AG09309 (cell line): ENCODE measurements at places on chromosomes 2 and 18.

- no peak for DNase-seq
These were observed 215.4 kb downstream of the AFF3 start for GRCh38 chr2:99926986-99927385.

- DNase-seq = no peak
These were observed 66.6 kb downstream of the CTIF start for GRCh38 chr18:48605408-48605845.

DNA sequence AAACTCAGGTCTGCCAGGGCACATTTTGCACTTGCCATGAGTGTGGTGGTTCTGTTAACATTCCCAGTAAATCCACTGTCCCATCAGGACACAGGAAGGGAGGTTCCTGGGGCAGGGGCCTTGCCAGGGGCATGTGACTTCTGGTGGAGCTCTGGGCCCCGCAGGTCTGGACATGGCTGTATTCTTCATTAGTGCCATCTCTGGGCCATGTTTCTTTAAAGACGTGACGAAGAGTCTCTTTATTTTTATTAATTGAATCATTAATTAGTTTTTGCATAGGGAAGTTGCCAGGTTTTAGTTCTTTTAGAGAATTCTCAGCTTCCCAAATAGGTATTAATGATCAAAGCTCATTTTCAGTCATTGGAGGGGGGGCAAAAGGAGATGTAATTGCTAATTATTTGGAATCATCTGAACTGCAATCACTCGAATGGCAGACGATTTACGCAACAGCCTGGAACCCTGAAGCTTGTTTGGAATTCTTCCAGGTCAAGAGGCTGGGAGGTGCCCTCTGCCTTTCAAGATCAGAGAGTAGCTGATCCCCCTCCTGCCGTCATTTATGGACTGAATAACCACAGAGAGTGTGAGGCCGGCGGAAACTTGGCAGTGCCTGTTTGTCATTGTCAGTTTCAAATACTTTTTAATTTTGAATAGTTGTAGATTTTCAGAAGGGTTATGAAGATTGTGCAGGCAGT, 106.2 kb downstream of the RTP5 start:
- no peak for DNase-seq

GRCh38 chr2:128269063-128269989, 49.3 kb downstream of the HS6ST1 start:
- DNase-seq = no peak

GRCh38 chr2:128818704-128819491, 500.2 kb upstream of the HS6ST1 start:
- DNase-seq = no peak

- DNase-seq = no peak
These were observed 29.5 kb downstream of the VAPA start for GRCh38 chr18:9943311-9943710.

GRCh38 chr2:25330273-25330672, 11.5 kb downstream of the DNMT3A start:
- no peak for DNase-seq

DNA sequence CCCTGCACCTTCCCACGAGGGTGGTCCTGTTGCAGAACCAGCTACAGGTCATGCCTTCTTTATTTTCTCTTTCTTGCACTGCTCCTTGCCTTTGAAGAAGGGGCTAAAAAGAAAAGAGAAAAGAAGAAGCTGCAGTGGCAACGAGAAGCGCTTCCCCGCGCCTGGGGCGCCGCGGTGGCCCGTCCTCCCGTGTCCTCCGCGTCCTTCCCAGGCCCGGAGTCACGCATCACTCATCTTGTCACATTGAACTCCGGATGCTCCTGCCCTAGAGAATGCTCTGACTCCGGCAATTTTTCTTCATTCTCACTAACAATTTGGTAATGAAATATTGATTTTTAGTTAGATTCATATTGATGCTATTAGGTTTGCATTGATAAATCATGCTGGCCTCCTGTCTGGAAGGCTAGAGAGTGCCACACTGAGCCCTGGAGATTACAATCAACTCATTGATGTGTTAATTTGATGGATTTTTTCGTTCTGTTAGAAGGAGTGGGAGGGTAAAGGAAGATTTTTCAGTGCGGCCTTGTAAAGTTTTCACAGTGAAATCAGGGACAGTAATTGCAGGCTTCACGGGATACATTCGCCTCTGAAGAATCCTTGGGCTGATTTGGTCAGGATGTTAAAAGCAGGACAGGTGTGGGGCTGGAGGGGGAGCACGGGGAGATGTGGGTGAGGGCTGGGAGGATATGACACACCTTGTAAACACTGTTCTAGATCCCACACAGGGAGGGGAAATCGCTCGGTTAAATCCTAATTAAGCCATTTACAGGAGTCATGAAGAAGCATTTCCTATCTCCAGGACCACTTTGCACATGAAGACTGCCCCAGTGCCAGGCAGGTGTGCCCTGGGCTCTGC, 349.3 kb downstream of the ZNF516 start:
- no peak for DNase-seq

GRCh38 chr2:23221901-23222300, 163.1 kb upstream of the KLHL29 start:
- no peak for DNase-seq

DNA sequence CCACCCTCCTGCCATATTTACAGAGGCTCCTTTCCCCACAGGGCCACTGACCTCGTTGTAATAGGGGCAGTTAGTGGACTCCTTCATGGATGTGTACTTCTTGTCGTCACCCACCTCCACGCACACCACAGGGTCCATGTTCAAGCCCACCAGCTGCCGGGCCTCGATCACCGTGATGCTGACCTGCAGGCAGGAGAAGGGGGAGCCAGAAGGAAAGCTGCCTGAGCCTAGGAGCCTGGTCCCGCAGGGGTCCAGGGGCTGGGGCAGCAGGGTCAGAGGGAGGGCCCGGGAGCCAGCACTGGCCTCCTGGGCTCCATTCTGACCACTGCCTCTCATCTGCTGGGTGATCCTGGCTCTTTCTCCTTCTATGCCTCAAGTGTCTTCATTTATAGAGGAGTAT, 17.0 kb upstream of the OTOF start:
- DNase-seq = no peak

DNA sequence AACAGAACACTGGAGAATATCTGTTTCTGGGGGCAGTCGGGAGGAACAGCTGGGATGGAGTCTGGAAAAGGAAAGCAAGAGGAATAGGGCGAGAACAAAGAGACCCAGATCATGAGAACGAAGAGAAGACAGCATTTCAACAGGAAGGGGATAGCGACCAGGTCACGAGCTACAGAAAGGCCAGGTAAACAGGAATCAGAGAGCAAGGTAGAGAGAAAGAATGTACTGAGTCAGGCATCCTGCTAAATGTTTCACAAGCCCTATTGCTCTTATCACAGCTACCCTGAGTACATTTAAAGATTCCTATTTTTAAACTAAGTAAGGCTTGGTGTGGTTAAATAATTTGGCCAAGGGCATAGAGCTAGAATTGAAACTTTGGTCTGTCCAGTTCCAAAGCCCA, 254.9 kb upstream of the RAB12 start:
- no peak for DNase-seq

- DNase-seq = no peak
These were observed 44.5 kb downstream of the CCDC74A start for GRCh38 chr2:131572175-131572574.

DNA sequence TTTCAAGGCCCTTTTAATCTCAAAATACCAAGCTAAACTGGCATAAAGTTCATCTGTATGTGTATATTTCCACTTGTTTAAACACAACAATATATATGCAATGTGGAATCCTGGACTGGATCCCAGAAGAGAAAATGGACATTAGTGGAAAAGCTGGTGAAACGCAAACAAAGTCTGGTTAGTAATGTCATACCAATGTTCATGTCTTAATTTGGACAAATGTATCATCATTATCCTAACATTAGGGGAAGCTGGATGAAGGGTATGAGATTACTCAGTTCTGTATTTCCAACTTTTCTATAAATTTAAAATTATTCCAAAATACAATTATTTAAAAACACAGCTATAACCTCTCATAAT, 3.8 kb downstream of the SP3 start:
- no peak for DNase-seq

DNA sequence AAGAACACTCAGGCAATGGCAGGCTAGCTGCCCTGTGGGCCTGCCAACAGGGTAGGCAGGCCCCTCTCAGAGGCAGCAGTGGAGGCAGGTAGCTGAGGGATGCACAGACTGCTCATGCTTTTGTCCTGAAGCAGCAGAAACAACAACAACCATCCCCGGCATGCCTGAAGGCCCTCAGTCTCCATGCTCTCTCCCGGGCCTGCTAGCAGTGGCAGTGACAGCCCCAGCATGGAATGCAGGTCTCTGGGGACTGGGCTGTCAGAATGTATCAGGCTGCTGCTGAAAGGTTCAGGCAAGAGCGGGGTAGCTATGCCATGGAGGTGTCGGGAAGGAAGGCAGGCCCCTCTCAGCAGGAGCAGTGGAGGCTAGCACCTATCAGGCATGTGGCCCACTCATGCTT, 209.8 kb downstream of the KCNJ3 start:
- no peak for DNase-seq

DNA sequence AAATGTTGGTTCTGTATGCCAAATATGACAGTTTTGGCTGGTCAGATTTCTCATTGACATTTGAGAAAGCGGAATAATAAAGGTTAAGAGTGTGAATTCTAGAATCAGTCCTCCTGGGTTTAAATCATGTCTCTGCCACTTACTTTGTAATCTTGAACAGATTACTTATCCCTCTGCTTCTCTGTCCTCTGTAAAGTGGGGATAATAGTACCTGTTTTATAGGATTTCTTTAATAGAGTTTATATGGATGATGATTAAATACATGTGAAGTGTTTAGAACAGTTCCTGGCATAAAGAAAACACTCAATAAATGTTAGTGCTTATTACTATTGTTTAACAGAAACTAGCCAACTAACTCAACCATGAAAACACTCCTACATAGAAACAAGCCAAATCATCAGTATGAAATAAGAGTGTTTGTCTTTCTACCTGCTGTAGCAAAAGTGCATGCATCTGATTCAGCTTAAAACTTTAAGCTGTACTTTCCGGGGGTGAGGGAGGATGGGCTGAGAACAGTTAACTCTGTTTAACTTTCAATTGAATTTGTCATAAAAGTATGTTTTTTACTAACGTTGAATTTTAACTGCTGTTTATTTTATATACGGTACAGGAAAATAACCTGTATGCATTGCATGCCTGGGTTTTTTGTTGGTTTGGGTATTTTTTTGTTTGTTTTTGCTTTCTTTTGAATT, 6.8 kb downstream of the HTR2B start:
- DNase-seq = no peak

GRCh38 chr18:13399511-13399910, 181.0 kb downstream of the LDLRAD4 start:
- no peak for DNase-seq

- no peak for DNase-seq
These were observed 184.7 kb upstream of the DLGAP1 start for GRCh38 chr18:4639628-4640310.

DNA sequence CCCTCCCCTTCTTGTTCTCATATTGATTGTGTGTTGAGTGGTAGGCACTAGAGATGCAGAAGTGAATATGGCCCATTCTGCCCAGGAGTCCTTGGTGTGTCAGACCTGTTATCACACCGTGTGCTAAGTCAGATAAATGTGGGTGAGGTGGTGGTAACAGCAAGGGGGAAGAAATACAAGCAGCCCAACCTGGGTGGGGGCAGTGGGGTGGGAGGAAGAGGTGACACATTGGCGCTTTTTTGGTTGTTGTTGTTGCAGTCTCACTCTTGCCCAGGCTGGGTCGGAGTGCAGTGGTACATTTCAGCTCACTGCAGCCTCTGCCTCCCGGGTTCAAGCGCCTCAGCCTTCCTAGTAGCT, 12.8 kb downstream of the B3GNT2 start:
- no peak for DNase-seq

GRCh38 chr2:39119732-39120520, 925 bp downstream of the SOS1 start:
- no peak for DNase-seq

DNA sequence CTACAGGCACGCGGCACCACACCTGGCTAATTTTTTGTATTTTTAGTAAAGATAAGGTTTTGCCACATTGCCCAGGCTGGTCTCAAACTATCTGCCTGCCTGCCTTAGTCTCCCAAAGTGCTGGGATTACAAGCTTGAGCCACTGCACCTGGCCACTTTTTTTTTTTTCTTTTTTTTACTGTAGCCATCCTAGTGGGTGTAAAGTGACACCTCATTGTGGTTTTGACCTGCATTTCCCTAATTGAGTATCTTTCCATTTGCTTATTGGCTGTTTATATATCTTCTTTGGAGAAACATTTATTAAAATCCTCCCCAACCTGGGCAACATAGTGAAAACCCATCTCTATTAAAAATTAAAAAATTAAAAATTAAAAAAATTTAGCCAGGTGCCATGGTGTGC, 12.0 kb downstream of the PCBP1 start:
- DNase-seq = no peak

GRCh38 chr18:7892556-7892955, 325.4 kb downstream of the PTPRM start:
- no peak for DNase-seq

GRCh38 chr2:96449174-96449573, 56.0 kb downstream of the NEURL3 start:
- DNase-seq = no peak

DNA sequence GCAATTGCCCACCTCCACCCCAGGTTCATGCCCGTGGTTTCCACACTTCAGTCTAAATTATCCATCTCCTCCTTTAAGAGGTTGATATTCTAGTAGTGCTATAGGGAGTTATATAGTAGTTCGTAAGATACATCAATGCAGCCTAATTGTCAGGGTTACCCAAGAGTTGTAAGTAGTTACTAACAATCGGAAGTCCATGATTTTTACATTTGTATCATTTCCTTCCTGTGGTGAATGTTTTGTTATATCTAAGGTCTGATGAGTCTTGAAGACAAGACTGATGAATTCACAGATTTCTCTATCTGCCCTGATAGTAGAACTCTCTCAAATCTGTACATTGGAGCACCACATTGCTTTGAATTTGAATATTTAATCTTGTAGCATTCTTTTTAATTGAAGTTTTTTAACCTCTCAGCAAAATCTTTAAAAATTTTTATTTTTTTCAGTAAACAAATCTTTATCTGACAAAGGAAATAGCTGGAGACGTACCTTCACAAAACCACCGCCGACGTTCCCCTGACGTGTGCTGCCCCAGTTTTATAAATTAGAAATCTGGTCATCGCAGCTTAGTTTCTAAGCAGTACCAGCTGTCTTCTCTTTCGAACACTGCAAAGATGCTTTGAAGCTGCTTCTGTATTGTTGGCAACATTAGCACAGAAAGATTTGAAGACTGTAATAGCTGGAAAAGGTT, 264.5 kb downstream of the SOCS6 start:
- DNase-seq = no peak

DNA sequence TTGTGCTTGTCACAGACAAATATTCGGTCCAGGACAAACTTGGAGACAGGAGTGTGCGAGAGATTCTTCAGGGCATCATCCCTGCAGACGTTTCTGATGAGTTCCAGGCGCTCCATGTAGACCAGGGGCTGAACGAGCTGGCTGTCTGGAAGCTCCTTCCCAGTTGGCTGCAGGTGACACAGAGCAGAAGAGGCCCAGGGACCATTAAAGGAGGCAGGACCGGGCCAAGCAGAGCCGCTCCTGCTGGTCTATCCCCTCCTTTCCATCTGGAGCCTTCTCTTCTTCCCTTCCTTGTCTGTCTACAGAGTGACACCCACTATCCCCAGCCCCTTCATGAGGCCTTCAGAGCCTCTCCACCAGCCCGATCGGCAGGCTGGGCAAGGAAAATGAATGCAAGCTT, 19.5 kb downstream of the CHST10 start:
- no peak for DNase-seq
